IPS DF 6.9 (cell line): ENCODE measurements at places on chromosomes 12 and 14.

- no peak for DNase-seq
Measured at GRCh38 chr12:30845676-30846075, 80.9 kb upstream of the TSPAN11 start.

GRCh38 chr12:66548338-66549049 is 130.4 kb downstream of the GRIP1 start:
- DNase-seq: no peak

- no peak for DNase-seq
Measured at GRCh38 chr12:124352839-124353238, 57.9 kb downstream of the RFLNA start.

DNA sequence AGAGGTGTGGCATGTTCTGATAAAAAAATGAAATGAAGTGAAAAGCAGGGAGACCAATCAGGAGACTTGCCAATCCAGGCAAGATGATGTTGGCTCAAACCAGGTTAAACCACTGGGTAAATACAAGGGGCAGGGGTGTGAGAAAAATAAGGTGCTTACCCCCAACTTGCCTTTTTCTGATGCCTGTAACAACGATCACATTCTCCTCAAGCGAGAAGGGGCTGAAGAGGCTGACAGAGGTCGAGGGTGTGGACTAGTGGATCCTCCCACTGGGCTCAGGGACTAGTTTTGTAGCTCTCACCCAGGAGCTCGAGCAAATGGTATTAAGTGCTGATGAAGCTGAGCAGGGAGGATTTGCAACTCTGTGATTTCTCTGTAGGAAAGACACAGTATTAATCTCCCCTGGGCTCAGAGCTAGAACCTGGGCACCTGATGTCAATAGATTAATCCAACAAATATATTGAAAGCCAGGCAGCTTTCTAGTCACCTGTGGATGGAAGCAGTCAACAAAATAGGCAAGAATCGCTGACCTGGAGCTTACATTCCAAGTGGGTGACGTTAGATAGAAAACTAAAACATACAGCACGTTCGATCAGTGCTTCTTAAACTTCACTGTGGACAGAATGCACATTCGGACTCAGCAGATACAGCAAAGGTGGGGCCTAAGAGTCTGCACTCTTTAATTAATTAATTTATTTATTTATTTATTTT is 15.2 kb upstream of the EAPP start:
- no peak for DNase-seq

DNA sequence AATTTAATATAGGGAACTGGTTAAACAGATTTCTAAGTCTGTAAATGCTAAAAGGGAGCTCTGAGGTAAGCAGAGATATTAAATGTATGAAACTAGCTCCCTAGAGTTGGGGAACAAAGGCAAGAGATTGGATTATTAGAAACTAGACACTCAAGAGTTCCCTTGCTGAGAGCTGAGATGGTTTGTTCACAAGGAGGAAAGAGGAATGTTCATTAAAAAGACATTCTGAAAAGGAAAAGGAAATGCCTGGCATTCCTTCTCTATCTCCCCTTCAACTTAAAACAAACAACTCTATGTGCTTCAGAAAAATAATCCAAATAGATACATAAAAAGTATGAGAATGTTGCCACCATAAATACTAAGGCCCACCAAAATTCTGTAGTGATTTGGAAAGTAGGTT is 73.7 kb downstream of the GALNT4 start:
- DNase-seq: no peak

DNA sequence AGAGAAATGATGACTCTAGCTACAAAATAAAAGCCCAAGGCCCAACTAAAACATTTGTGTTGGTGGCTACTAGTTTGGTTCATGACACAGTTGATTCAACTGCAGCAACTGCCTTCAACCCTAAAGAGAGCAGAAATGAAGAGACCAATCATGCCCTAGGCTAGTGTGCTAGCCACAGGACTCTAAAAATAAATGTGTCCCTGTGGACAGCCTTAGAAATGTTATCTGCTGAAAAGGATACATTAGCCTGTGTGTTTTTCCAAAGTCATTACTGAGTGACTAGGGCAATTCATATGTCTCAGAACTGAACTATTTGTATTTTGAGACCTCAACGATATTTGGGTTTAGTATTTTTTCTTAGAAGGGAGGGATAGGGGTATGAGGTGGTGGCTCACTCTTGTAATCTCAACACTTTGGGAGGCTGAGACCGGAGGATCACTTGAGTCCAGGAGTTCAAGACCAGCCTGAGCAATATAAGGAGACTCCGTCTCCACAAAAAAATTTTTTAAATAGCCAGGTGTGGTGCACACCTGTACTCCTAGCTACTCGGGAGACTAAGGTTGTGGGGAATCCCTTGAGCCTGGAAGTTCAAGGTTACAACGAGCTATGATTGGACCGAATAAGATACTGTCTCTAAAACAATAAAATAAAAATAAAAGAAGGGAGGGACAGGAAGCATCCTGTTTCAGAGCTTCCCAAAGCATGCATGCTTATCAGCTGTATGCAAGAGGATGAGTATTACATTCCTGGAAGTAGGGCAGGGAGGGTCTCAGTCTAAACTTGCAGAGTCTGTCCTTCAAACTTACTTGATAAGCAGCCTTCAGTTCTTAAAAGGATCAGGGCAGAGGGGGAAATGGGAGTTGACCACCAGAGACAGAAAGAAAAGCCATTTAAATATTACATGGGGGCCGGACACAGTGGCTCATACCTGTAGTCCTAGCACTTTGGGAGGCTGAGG is 29.6 kb upstream of the NAP1L1 start:
- no peak for DNase-seq

GRCh38 chr12:14650789-14651188 is 45.6 kb downstream of the GUCY2C start:
- DNase-seq: no peak
